Occipital lobe (tissue), 3 donors: ENCODE measurements at places on chromosomes 3 and 15. TPM values are rescaled to one million over a fixed set of nuclear protein-coding genes. Genes with fewer than 3 reads are reported as not detected.

DNA sequence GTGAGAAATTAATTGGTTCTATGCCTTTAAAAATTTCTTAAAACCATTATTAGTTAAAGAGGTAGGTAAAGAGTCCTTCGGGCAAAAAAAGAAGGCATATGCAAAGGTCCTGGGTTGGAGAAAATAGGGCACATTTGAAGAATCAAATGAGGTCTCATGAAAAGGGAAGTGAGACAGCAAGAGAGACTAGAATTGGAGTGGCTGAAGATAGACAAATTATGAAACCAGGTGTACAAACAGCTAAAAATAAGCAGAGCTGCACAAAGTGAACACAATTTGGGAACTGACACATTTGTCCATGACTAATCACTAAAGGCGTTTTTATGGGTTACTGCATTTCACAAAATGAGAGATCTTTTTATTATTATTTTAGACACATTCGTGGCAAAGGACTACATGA is 581.2 kb downstream of the PYDC2 start:
- DNase-seq = no peak

- no peak for DNase-seq
Measured at GRCh38 chr3:143172062-143172794, 52.7 kb downstream of the CHST2 start.

- no peak for DNase-seq
Measured at GRCh38 chr15:79172032-79172481, 81.5 kb upstream of the RASGRF1 start.

DNA sequence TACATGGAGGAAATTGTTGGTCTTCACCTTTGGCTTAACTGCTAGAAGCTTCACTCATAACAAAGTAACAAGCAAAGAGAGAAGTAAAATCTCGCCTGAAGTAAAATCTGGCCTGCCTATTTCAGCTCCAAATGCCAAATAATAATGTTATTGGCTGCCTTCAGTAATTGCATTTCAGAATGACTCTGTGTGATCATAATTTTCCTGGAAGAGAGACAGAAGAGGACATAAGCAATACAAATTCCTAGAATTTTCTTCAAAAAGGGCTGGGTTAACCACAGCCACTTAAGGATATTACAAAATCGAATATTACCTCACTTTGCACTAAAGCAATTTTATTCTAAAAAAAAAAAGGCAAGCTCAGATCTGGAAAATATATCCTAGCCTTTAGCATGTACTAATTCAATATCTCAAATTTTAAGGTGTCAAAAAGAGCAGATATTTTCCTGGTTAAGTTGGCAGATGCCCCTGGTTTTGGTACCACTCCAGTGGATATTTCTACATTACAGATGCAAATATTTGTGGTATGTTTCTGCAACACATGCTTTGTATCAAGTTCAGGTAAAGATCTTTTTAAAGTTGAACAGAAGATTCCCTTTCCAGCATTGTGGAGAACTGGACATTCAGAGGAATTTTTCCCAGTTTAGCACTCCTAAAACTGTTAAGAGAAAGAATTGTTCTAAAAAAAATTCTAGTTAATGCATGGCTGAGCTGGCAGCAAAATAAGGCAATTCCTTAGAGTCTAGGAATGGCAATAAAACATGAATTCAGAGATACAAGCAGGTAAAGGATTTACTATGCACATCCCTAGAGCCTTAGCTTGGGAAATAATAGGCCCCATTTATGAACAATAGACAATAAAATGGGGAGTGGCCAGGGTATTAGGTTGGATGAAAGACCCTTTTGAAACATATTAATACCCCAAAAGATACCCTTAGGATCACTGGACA is 116.7 kb downstream of the STAC start:
- no peak for DNase-seq

Gene CFAP91
- 6.4 TPM for total RNA-seq

Gene POC1A
- total RNA-seq = 3.1 TPM

Gene SERPINI2
- 2.0 TPM for total RNA-seq
